ENCODE measurements at places on chromosomes 11 and 22. TPM values are rescaled to one million over a fixed set of nuclear protein-coding genes. Genes with fewer than 3 reads are reported as not detected.

TRIM51 gene
- not detected for total RNA-seq

ANGPTL5 gene
- not detected for total RNA-seq

OR5B21 gene
- total RNA-seq, result 0.74 TPM

TRIM66 gene
- 25.3 TPM for total RNA-seq

OR5J2 gene
- total RNA-seq, result not detected

UCP3 gene
- total RNA-seq, result 1.5 TPM

SLC22A25 gene
- total RNA-seq, result not detected

MYOD1 gene
- not detected for total RNA-seq

GLYATL1 gene
- not detected for total RNA-seq

MACROD1 gene
- 25.3 TPM for total RNA-seq

EXPH5 gene
- 5.6 TPM for total RNA-seq

OR5D18 gene
- not detected for total RNA-seq

DNA sequence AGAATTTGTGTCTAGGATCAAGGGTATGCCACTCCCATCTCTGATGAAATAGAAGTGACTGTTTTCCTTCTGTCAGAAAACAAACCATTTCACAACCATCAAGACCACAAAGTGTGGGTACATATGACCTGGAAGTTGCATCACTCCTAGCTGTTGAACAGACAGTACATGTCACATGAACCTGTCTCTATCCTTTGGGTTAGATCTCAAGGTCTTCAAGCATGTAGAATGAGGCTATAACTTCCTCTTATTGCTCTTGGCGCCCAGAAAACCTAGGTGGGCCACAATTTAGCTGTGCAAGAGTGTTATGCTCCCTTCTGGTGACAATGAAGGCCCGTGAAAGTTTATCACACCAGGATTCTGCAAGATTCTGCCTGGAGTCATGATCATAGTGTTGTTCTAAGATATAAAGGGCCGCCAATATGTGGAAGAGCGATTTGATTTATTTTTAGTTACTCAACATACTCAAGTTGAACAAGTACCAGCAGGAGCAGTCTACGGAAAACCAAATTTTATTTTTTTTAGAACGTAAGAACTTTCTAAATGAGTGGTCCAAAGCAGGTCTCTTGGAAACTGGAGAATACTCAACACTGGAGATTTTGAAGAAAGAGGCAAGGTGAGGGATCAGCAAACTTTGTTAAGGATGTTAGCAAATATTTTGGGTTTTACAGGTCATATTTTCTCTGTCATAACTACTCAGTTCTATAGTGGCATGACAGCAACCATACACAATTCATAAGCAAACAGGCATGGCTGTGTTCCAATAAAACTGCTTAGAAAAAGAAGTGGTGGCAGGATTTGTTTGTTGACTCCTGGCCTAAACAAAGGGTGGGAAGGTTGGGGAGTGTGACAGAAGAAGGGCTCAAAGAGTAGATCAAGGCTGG is 101.8 kb downstream of the USP35 start:
- no peak for DNase-seq

DNA sequence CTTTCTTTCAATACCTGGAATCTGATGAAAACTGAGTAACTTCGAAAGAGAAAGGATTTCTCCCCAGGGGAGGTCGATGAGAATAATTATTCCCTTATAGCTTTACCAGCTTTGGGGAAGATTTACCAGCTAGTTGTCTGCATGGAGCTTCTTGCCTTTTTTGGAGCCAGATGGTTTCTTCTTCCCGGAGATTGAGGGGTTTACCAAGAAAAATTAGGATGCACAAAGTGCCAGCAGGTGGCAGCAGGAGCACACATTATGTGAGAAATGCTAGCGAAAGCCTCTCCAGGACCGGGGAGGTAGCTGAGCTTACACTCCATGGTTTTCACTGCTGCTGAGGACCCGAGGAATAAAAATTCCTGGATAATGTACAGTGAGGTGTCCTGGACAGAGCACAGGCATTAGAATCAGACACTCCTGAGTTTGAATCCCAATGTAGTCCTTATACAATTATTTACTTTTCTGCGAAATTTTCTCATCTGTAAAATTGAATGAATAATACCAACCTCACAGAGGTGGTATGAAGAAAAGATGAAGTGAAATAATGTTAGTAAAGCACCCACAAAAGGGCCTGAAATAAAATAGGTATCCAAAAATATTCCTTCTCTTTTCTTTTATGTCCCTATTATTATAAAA is 46.0 kb upstream of the PARVA start:
- DNase-seq, result peak; percentile 56

DNA sequence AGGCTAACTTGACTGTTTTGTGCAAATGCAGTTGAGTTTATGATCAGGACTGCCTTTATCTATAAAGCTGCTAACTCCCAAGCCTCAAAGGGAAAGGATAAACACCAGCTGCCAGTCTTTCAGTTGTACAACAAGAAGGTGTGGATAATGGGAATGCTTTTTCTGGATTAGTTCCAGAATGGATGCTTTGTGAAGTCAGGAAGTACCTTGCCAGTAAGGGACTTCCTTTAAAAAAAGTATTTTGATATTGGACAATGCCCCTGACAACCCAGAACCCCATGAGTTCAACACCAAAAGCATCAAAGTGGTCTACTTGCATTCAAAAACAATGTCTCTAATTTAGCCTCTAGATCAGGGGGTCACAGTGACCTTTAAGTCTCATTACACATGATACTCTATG is 32.0 kb downstream of the OR5A2 start:
- DNase-seq, result no peak

GRCh38 chr22:24208012-24208749 is 26.9 kb downstream of the SUSD2 start:
- DNase-seq, result no peak

DNA sequence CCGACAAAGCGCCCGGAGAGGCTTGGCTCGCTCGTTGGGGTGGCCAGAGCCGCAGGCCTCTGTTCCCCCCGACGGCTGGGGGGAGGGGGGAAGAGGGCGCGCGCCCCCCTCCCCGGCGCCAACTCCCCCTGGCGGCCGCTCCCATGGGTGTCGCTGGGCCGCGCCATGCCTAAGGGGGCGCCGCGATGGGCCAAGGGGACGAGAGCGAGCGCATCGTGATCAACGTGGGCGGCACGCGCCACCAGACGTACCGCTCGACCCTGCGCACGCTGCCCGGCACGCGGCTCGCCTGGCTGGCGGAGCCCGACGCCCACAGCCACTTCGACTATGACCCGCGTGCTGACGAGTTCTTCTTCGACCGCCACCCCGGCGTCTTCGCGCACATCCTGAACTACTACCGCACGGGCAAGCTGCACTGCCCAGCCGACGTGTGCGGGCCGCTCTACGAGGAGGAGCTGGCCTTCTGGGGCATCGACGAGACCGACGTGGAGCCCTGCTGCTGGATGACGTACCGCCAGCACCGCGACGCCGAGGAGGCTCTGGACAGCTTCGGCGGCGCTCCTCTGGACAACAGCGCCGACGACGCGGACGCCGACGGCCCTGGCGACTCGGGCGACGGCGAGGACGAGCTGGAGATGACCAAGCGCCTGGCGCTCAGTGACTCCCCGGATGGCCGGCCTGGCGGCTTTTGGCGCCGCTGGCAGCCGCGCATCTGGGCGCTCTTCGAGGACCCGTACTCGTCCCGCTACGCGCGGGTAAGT is 1.4 kb downstream of the KCNC1 start:
- peak; percentile 46 for DNase-seq

- DNase-seq, result no peak
Observed at GRCh38 chr11:15742626-15743519, 613.5 kb downstream of the SOX6 start.

DNA sequence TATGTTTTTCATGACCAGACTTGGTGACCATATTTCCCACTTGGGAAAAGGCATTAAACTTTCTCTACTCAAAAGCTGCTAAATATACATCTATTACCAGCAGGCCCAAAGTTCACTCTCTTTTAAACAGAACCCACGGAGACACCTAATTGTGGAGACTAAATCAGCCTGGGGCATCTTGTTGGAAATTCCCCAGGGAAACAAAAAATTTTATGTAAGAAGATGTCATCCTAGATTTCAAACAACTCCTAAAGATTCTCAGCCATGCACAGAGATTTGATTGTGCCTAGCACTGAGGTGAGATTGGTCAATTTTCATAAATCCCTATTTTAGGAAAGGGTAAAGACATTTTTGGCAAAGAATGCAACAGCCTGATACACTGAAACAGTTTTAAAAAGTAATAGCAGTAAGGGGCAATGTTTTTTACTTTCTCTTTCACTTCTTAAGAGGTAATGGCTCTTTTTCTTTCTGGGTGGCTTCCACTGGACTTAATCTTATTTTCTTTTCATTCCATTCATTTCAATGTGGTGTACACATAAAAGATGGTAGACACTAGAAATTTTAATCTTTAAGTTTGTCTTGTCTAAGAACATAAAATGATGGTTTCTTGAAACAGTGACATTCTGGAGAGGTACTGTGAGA is 9.6 kb downstream of the OR52N2 start:
- DNase-seq, result no peak

DNA sequence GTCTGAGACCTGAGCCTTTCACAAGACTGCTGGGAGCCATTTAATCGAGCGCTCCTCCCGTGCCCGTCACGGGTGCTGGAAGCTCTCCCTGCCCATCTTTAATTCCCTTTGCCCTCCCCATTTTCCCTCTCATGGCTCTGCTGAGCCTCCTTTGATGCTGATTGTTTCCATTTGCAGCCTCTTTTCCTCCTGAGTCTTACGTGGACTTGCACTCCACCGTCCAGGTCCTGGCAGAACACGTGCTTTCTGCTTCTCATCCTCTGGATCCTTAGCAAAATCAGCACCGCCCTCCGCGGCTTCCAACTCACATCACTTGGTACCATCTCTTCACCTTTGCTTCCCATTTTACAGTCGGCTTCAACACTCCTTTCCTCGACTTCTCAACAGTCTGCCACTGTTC is 7.3 kb downstream of the IFT27 start:
- DNase-seq, result no peak

GRCh38 chr22:29346659-29347058 is 31.2 kb upstream of the RASL10A start:
- DNase-seq, result no peak

GRCh38 chr22:33124471-33124870 is 66.3 kb upstream of the SYN3 start:
- DNase-seq, result no peak

GRCh38 chr11:64275031-64275800 is 9.2 kb downstream of the BAD start:
- no peak for DNase-seq

DNA sequence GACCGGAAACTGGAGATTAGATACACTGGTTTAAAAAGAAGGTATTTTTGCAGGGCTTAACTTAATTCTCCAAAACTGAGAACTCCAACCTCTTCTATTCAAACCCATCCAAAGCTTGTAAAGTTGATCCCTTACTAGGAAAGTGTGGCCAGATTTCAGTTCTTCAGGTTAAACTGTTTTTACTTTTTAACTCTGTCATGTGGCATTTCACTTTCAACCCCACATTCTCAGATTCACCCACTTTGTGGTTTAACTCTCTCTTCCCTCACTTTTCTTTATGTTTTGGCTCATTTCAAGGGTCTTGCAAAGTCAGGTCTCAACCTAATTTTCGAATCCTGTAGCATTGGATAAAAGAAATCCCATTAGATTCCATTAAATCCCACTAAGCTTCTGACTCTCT is 75.4 kb downstream of the MPPED2 start:
- no peak for DNase-seq

DNA sequence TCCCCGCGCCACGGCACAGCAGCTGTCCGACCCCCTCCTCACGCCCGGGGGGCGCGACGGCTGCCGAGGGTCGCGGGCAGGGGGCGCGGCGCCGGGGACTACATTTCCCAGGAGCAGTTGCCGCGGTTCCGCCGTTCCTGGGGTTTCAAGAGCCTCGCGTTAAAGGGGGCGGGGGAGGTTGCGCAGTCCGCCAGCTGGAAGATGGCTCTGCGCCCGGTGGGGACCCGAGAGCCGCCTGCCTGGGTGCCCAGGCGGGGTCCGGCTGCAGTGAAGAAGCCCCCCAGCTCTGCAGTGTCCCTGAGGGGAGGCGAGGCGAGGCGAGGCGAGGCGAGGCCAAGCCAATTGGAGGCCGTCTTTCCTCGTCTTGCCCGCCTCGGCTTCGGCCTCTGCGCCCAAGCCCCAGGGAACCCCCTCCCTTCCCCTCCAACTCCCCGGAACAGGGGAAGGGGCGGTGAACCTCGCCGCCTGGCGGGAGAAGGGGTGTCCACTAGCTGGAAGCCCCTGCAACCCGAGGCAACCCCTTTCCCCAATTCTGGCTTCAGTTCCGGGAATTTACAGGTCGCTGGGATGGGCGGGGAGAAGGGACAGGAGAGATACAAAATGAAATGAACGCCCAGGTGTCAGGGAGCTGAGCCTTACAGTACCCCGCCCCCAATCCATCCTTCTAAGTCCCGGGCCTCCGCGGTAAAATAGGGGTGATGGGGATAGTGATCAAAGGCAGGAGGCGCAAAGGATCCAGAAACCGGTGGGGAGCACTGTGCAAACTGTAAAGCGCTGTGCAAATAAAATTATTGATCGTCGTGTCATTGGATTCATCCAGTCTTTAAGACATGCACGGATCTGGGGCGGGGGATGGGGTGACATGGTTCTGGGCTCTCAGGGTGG is 5.2 kb upstream of the GCAT start:
- peak; percentile 20 for DNase-seq

- DNase-seq, result no peak
Observed at GRCh38 chr11:90326647-90327046, 103.8 kb upstream of the CHORDC1 start.

DNA sequence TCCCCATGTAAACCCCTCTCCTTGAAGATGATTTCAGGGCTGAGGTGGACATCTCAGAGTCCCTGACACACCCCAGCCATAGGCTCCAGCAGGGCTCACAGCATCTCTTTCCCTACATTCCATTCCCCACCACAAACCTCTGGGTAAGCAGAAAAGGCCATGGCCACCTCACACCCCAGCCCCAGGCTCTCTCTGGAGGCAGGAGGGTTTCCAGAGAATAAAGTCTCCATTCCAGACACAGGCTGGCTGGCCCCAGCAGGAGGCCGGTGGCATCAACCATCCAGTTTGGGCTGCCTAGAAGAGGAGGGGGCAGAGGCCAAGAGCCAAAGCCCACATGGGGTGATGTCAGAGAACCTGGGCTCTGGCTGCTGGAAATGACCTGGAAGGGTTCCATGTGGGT is 61.4 kb downstream of the TP53I11 start:
- DNase-seq, result no peak

DNA sequence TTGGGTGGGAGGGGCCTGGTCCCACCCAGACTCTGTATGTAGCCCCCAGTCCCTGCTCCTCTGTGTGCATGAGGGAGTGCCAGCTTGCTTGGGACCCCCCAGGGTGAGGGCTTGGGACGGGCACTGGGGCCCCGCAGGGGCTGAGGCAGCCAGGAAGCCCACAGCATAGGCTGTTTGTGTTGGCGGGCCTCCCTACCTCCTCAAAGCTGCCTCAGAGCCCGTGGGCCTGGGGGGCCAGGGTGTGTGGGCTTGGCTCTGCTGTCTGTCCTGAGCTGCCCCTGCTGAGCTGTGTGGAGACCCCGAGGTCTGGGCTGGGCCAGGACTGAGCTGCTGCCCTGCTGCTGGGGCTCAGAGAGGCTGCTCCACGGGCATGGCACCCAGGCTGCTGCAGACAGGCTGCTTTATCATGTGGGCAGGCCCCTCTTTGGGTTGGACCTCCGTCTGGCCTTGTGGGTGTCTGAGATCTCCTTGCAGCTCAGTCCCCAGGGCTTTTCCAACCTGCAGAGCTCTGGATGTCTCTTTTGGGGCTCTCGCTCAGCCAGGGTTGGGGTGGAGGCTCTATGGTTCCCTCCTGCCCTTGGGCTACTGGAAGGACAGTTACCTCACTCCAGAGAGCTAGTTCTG is 3.3 kb downstream of the TSPAN4 start:
- no peak for DNase-seq

- no peak for DNase-seq
Observed at GRCh38 chr22:27632451-27633295, 168.9 kb downstream of the MN1 start.

GRCh38 chr11:120547811-120548681 is 36.5 kb downstream of the GRIK4 start:
- DNase-seq, result no peak

GRCh38 chr11:5351208-5351607 is at the start of gene OR51B6:
OR51B6 (plus strand) TSS chr11:5351508; CDS start chr11:5351508, 0 bp downstream.
- no peak for DNase-seq

All from activated naive CD4-positive, alpha-beta T cell treated with anti-CD3 and anti-CD28 coated beads, Interleukin-2, amount 50 U/mL, for 72 hours (primary cell).